ENCODE measurements at places on chromosomes 13 and 19.

- no peak for DNase-seq
Observed at GRCh38 chr13:46012404-46012803, 40.1 kb downstream of the ZC3H13 start.

- no peak for DNase-seq
Observed at GRCh38 chr13:70128098-70128497, 19.8 kb upstream of the KLHL1 start.

- no peak for DNase-seq
Observed at GRCh38 chr19:11881151-11881800, 6.3 kb upstream of the ZNF69 start.

DNA sequence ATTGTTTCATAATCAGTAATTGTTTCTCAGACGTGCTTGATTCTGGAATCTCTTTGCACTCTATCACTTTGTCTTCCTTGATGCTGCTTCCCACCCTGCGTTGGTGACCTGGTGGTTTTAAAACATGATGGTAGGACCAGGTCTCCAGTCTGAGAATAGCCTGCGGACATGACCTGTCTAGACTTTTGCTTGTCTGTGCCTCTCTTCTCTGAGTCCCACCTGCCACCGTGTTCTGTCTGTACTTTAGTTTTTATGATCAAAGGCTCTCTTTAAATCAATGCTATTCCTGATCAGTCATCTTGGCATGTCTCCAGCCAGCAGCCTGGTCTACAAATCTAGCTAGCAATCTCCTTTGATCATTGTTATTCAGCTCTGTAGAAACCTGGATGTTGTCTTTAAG, 933.9 kb downstream of the DIAPH3 start:
- DNase-seq: no peak

DNA sequence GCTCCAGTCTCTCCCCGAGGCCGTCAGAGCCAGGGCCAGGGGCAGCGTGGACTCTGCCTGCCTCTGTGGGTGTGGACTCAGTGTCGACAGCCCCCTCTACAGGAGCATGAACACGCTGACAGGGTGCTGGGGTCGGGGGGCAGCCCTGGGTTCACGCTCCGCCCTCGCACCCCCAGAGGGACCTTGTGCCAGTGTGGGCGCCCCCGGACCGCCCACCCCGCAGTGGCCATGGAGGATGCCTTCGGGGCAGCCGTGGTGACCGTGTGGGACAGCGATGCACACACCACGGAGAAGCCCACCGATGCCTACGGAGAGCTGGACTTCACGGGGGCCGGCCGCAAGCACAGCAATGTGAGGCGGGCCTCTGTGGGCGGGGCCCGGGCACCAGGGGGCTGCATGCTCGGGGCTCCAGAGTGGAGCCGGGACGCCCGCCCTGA, 8.3 kb downstream of the TRPM4 start:
- no peak for DNase-seq

DNA sequence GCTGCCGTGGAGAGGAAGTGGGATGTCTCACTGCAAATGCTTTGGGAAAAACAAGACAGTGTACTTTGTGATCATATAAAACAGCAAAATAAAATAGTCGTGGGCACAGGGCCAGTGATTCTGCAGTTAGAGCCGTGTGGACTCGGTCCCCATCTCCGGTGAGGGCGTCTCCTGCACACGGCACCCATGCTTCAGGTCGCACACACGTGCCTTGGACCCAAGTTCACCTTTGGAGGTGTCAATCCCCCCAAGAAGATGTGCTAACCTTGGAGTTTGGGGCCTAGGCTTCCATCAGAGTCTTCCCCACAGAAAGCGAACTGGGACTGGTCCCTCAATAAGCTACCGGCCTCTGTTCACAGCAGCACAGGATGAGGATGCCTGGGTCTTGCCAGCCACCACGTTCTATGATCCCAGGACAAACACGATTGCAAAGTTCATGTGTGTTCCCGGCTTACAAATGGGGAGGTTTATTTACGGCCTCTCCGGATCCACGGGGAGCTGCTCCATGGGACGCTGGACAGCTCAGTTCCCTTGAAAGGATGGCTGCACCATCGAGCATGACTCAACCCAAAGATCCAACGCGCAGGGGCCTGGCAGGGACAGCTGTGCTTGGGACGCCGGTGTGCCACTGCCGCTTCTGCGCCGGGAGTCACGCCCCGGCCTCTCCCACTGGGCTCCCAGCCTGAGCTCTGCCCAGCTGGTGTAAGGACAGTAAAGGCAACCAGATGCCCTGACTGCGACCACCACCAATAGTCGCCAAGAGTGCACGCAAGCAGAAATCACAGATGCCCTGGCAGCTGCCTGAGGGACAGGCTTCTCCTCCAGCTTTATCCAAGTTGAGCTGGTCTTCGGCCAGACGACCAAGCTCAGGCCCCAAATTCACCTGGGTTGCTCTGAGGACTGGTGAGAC, 8.6 kb downstream of the GAS6 start:
- no peak for DNase-seq

GRCh38 chr13:36787181-36787580, 31.8 kb upstream of the RFXAP start:
- no peak for DNase-seq

- DNase-seq: no peak
Observed at GRCh38 chr19:2212861-2213711, 23.0 kb downstream of the PLEKHJ1 start.

DNA sequence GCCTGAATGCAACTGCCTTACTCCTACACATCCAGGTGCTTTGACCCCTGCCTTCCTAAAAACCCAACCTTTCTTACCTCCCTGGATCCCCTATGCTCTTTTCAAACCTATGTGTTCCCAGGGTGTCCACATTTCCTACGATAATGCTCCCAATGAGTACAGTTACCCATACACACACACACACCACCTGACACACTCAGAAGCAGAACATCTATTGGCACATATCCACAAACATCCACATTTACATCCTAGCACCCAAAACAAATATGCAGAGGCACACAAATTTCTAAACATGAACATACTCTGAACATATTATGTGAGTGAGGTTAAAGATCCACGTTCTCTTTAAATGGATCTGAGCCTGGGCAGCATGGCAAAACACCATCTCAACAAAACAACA, 22.4 kb upstream of the PLAUR start:
- DNase-seq: no peak

GRCh38 chr19:5083547-5083965, 114.6 kb downstream of the KDM4B start:
- peak; percentile 6 for DNase-seq

DNA sequence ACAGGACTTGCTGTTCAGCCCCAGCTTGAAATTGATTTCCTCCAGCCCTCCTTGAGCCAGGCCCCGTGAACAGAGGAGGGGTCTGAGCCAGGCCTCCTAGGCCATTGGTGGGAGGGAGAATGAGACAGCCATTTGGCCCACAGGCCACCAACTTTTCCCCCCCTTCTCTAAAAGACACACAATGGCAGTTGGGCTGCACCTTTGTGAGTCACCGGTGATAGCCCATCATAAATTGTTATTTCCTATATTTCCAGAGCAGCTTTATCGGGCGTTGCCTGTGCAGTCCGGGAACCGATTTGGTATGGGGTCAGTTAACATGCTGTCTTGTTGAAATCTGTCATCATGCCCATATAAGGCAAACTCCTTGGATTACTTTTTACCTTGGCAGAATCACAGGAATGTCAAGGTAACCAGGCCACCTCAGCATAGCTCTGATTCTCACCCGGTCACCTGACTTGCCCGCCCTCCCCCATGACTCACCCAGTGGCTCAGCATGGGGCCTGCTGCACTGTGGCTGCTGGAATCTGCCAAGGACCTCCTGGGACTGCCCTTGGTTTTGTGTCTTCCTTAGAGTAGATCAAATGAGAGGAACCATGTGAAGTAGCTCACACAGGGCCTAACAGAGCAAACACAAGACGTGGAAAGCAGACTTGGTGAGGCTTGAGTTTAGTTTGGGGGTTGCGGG, 36.1 kb downstream of the ACTN4 start:
- peak; percentile 76 for DNase-seq

DNA sequence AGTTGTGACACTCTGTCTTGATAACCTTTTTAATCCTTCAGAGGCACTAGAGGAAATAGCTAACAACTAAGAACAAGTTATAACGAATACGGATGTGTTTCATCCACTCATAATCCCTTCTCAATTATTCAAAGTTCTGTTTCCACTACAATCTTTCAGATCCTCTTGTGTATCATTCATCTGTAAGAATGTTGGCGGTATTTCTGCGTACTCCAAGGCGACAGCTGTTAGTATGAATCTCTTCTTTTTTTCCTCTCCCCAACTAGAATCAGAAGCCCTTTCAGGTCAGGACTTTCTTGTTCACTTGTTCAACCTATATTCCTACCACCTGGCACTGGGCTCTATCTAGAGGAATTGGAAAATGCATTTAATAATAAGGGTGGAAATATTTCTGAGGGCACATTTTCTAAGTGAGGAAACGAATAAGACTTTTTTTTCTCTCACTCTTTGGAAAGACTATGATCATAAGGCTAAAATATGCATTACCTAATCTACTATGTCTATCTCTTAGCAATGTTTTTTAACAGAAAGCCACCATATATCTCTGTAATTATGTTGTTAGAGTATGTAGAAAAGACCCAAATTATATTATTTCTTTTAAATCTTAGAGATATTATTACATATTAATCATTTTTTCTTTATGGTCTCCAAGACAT, 492.9 kb downstream of the PCDH20 start:
- DNase-seq: no peak

- DNase-seq: peak; percentile 74
Observed at GRCh38 chr13:28329395-28330158, 165.4 kb downstream of the FLT1 start.

DNA sequence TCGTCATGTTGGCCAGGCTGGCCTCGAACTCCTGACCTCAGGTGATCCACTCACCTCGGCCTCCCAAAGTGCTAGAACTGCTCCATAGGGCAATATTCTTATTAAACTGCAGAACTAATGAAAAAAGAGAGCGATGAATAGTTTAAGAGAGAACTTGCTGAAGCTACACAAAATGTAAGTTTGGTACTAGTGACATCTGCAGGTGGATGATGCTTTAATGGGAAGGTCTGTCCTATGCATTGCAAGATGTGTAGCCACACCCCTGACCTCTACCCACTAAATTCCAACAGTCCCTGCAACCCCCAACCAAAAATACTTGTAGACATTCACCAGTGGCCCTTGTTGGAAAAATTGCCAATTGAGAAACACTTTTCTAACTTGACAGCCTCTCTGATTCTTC, 117.8 kb downstream of the NALCN start:
- no peak for DNase-seq

- no peak for DNase-seq
Observed at GRCh38 chr13:106105153-106105552, 430.3 kb downstream of the EFNB2 start.

DNA sequence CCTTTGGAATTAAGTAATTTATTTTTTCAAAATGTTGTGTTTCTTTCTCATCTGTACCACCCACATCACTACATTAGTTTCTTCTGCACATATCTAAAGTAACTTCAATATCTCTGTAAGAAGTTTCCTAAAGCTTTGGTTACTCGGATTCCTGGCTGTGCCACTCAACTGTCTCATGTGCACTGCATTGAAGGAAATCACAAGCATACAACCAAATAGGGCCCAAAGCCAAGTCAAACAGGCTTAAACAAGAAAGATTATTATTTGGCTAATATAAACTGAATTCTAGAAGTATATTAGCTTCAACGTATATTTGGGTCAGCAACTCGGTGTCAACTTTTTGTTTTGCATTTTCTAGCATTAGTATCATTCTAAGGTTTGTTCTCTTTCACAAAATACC, 1647.6 kb upstream of the SPRY2 start:
- no peak for DNase-seq

DNA sequence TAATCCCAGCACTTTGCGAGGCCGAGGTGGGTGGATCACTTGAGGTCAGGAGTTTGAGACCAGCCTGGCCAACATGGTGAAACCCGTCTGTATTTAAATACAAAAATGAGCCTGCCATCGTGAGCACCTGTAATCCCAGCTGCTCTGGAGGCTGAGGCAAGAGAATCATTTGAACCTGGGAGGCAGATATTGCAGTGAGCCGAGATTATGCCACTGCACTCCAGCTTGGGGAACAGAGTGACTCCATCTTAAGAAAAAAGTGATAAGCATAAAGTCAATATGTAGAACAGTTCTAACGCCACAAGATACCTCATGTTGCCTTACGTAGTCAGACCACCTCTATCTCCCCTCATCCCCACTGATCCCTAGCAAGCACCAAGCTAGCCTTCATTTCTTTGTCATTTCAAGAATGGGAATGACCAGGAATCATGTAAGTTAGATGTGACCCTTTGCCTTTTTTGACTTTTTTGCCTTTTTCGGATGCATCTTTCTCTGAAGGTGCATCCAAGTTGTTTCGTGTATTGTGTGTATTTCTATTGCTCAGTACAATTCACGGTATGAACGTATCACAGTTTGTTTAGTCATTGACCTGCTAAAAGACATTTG, 6.4 kb downstream of the RPL21 start:
- no peak for DNase-seq

- no peak for DNase-seq
Observed at GRCh38 chr13:93409816-93410215, 183.2 kb downstream of the GPC6 start.

- peak; percentile 87 for DNase-seq
Observed at GRCh38 chr19:46068345-46069258, 27.8 kb upstream of the IGFL4 start.

DNA sequence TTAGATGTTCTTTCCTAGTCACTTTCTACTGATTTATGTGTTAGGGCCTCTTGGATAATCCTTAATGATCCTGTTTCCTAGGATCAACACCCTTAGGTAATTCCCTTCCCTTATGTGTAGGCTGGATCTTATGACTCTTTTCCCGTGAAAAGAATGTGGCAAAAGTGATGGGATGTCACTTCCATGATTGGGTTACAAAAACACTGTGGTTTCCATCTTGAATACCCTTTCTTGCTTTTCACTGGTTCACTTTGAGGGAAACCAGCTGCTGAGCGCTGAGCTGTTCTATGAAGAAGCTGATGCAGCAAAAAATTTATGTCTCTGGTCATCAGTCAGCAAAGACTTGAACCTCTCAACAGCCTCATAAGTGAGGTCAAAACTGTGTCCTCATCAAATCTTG, 609.4 kb downstream of the OLFM4 start:
- no peak for DNase-seq

- no peak for DNase-seq
Observed at GRCh38 chr19:7730286-7731217, 1.4 kb downstream of the CLEC4G start.

DNA sequence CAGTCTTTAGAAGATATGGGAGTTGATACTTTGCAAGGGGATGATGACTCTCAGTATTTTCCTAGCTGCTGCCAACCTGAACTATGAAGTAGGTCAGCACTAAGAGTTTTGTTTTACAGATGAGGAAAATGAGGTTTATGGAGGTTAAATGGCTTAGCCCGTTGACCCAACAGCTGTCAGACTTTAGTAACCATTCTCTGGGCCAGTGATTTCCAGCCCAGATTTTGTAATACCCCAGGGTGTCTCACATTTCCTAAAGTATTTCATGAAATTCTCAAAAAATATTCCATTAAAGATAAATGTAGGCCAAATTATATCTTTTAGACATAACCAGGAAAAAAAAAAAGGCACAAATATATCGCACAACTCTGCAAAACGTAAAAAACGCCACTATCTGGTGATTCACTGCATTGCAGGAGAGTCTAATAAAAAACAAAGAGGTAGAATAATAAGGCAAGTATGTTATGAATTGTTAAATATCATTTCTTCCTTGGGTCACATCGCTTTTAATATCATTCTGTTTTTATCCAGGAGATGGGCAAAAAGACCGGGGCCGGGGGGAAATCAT, 112.5 kb downstream of the DACH1 start:
- DNase-seq: peak; percentile 6

- DNase-seq: no peak
Observed at GRCh38 chr13:51243832-51244231, 21.6 kb downstream of the FAM124A start.

- DNase-seq: no peak
Observed at GRCh38 chr19:51509823-51510660, 8.4 kb upstream of the SIGLEC12 start.
